ENCODE measurements at places on chromosomes 16 and 17.

DNA sequence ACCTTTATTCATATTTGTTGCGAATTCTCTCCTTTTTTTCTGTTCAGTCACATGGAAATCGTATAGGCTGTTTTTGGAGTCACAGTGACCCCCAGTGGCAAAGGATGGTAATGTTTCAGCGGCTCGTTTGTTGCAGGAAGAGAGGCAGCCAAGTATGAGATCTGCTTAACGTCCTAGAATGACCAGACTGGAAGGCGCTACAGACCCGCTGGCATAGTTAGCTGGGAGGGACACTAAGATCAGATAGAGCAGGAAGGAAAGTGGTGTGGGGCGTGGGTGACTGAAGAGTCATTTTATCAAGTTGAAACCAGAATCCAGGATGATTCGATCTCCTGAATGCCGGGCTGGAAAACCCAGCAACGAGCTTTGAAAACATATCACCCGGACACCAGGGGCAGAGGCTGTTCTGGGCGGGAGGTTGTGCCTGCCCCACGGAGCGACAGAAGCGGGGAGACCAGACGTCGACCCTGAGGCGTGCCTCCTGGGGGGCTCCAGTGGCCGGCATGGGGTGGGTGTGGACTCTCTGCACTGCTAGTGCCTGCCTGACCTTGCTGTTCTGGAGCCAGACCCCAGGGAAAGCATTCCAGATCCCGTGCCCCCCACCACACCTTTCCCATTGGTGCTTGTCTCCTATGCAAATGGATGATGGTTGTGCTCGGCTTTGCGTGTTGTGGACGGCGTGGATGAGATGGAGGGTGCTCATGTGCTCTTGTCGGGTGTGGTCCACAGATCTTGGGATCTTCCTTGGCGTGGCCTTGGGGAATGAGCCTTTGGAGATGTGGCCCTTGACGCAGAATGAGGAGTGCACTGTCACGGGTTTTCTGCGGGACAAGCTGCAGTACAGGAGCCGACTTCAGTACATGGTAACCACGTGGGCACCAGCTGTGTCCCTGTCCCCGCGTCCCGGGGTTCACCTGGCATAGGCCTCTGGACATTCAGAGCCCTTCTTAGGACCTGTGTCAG is 7.7 kb downstream of the IL34 start:
- peak; percentile 92 for DNase-seq

DNA sequence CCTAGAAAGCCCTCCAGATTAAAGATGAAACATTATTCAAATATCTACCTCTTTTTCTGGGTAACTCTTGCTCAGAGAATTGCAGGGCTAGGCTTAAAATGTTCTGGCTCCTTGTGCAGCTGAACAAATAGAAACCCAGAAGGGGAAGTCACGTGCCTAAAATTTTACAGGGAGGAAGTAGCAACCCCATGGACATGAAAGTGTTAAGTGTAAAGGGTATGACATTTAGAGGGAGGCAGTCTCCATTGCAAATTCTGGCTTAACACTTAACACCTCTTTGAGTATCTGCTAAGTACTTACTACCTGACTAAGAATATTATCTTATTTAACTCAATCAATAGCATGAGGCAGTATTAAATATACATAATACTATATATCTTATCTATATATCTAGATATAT is 376.1 kb upstream of the ERCC4 start:
- DNase-seq: no peak

GRCh38 chr17:30922235-30923030 is 688 bp downstream of the ADAP2 start:
- peak; percentile 24 for DNase-seq

DNA sequence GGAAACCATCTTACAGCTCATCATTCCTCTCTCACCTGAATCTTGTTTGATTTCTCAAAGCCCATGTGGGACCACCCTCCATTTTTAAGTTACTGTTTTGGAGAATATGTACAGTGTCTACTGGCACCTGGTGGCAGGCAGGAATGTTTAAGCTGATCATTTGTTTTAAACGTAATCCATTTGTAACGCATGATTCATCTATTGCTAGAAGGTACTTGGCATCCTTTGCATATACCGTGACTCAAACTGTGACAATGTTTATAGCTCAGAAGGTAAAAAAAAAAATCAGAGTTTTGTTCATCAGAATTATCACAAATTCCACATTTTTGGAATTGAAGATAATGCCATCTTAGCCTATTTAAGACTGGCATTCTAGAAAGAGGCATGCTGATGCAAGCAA is 1007.5 kb upstream of the EEF2KMT start:
- DNase-seq: no peak

GRCh38 chr17:58325289-58325726 is 3.3 kb downstream of the TSPOAP1 start:
- DNase-seq: no peak

DNA sequence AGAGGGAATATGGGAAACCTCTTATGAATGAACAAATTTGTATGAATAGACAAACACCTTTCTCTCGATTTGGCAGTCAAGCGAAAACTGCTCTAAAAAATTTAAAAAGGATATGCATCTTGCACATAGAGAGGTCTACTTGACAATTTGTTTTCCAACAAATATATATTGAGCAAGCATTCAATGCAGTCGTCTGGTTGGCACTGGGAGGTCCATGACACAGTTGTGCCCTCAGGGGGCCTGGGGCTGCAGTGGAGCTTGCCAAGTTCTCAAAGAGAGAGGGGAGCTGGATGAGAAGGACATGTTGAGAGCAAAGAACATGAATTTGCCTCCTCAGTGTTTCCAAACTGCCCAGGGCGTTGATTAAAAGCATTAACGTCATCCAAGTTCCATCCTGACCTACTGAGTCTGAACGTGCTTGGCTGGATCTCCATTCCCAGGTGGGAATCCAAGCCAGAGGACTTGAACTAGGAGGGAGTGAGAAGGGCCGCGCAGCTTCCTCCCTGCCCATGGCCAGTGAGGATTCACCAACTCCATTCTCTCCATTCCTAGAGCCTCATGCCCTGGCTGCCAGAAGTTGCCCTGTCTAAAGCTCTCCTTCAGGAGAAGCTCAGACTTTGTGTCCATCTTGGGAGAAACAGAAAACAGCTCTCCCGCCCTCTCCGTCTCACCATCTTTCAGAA is 24.5 kb downstream of the TBX2 start:
- DNase-seq: no peak

GRCh38 chr16:75323198-75323597 is 71.8 kb upstream of the BCAR1 start:
- no peak for DNase-seq

DNA sequence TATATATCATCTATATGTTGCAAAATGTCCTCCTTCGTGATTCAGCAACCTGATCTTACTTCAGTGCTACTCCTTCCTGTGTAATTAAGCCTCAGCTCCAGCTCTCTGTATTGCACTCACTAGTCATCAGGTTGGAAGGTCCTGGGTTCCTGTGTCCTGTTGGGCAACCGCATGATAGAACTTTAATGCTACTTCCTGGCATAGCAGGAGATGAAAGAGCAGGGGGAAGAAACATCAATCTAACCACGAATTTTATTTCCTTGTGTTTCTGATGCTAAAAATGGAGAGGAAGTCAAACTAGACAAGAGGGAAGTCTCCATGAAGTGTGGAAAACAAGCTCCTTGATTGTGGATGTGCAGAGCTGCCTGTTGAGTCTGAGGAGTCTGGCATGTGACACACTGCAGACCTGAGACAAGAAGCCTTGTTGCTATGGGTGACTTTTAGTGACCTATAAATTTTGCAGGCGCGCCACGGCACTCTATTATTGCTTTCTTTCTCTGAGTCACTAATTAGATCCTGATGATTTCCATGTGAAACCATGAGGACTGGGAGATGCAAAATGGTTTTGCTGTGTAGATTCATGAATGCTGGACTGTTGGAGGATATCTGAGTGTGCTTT is 25.6 kb downstream of the IGSF6 start:
- DNase-seq: no peak

DNA sequence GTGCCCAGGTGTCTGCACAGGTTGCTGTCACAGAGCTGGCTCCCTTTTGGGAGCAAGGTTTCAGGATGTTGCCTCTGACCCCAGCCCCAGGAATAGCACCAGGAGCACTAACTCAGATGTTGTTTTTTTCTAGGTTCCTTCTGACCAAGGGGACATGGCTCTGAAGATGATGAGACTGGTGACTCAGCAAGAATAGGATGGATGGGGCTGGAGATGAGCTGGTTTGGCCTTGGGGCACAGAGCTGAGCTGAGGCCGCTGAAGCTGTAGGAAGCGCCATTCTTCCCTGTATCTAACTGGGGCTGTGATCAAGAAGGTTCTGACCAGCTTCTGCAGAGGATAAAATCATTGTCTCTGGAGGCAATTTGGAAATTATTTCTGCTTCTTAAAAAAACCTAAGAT is 28.1 kb downstream of the SCPEP1 start:
- DNase-seq: no peak

DNA sequence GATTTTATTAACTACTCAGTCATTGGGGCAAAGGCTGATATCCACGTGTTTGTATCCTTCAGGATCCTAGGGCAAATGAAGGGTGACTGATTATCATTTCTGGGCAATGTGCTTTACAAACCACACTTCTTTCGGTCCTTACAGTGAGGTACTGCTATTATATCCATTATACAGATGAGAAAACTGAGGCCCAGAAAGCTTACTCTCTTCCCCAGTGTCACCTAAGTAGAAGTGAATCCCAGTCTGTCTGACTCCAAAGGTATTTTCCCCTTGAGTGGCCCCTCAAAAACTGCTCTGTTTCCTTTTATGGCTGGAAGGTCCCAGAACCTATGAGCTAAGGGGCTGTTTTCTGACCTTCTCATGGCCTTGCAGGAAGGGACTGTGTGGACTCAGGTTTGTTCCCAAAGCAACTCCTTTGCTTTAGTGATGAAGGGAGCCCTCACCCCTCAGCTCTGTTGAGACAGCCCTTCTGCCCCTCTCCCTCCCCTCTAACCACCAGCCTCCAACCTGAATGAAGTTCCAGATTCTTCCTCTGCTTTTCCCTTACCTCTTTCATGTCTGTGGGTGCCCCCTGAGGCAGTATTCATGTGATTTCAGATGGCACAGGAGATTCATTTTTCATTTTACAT is 27.4 kb upstream of the ADGRG1 start:
- peak; percentile 32 for DNase-seq

DNA sequence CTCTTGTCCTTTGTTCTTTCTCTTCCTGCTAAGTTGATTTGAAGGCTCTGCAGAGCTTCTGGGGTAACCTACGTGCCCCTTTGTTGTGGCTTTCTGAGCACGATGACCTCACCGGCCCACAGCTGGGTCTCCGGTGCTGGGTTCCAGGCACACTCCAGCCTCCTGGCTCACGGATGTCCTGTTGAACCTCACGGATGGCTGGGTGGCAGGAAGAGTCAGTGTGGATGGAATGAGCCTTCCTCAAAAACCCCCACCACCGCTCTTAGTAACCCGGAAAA is 116.0 kb downstream of the SOCS1 start:
- peak; percentile 74 for DNase-seq

DNA sequence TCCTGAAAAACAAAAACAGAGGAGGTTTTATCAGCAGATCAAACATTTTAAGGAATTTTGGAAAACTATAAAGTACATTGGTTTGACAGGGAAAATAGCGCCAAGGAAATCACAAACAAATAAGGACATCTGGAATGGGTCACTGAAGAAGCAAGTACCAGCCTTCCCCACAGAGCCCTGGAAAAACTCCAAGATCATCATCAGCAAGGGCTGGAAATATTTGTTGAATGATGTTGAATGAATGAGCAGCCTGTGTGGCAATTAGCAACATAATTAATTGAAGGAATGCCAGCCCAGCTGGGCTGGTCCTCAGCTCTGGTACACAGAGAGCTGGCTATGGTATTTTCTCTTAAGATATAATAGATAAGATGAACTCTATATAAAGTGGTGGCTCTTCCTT is 290.4 kb downstream of the HS3ST3A1 start:
- DNase-seq: no peak

All from activated T-cell treated with anti-CD3 and anti-CD28 coated beads, Interleukin-2, amount 50 U/mL, for 48 hours (primary cell).